GM12892 (cell line): ENCODE measurements at places on chromosomes 12 and 14.

DNA sequence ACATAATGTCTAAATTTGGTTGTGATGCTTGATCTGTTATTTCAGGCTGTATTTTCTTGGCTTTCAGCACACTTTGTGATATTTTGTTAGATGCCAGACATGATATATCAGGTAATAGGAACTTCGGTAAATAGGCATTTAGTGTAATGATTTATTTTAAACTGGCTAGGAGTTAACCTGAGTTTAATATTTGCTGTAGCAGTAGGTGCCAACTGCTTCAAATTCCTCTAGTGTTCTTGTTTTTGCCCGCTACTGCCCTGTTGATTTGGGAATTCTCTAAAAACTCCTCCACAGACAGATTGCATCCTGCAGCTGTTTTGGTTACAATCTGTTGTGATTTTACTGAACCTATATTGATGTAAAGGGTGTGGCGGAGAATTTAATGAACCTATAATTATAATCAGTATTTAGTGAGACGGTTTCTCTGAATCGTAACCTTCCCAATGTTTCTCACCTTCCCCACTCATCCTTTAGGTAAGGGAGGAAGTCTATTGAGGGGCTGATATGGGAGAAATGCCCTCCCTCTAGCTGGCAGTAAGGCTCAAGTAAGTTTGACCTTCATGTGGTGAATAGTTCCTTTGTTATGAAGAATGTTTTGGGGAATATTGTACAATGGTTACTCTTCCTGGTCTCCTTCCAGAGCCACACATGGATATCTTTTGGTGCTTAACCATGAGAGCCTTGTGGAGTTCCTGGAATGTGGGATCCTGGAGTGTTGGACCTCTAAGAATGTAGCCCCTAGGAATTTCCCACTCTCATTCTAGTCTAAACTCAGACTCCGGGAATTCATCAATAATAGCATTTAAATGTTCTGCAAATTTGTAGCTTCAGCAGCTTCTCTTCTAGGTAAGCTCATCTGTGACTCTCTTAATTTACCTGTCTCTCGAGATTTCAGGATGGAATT is 634.1 kb downstream of the FSCB start:
- DNase-seq = no peak

DNA sequence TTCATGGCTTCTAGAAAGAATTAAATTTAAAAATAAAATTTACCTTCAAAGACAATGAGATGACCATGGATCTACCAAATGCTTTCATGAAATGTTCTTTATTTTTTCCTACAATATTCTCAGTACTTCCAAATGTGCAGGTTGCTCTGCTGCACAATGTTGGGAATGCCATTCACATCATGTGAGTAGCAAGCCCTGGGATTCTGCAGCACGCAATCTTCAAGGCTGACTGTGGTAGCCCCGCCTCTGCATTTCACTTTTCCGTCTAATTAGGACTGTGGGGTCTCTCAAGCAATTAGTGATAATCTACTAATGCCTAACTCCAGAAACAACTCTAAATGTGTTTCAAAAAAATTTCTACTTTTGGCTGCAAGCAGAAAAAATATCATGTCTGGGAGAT is 13.7 kb upstream of the NTN4 start:
- no peak for DNase-seq

GRCh38 chr14:100882991-100883788 is 20.3 kb downstream of the RTL1 start:
- no peak for DNase-seq

GRCh38 chr12:30286345-30286926 is 409.2 kb downstream of the IPO8 start:
- no peak for DNase-seq

- DNase-seq = no peak
Measured at GRCh38 chr12:2320841-2321240, 268.1 kb downstream of the CACNA1C start.

GRCh38 chr12:29807129-29807528 is 23.4 kb upstream of the TMTC1 start:
- DNase-seq = no peak

DNA sequence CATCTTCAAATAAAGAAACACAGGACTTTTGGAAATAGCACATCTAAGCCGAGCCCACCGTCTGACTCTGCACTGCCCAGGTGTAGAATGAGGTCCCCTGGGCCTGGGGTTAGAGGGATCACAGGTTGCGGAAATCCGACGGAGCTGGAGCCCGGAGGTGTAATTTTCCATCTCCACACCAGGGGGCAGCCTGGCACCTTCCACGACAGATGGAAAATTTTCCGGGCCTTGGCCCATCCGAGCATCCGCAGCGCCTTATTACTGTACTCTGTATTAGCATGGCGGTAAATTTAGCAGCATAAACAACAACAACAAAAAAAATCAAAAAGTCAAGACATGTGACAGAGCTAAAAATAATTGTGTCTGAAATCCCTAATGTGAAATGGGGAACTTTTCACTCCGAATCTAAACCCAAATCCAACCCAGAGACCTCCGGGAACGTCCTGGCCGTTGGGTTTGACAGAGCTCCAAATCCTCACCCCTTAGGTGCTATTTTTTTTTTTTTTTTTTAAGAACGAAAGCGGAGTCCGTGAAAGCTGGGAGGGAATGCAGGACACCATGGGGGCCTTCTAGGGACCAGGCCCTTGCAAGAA is 93.9 kb downstream of the KSR2 start:
- DNase-seq = peak; percentile 46

GRCh38 chr12:128191380-128191779 is 75.6 kb upstream of the TMEM132C start:
- DNase-seq = no peak

GRCh38 chr14:20603813-20604690 is 12.9 kb upstream of the RNASE12 start:
- no peak for DNase-seq

GRCh38 chr12:5178571-5178970 is 134.9 kb downstream of the KCNA5 start:
- no peak for DNase-seq

DNA sequence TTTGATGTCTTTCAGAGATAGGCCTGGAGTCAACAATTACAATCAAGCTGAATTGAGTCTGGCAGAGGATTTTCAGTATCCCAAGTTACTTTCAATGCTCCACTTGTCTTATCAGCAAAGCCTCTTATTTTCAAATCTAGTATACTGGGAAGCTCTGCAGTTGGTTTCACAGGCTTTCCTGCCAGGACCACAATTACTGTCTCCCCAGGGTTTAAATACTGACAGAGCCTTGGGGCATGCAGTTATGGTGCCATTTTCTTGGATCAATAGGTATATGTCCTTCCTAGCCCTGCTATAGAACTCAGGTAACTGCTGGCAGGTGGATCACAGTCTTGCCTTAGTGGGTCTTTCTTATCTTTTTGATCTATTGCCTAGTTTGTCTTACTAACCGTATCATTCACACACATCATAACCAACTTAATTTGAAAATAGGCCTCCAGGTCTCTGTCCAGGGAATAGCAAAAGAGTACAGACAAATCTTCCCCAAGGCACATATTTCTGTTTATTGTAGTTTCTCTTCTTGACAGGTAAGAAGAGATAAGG is 22.4 kb upstream of the RNU6-8 start:
- DNase-seq = no peak

- DNase-seq = no peak
Measured at GRCh38 chr12:43737646-43738045, 20.9 kb downstream of the PUS7L start.

DNA sequence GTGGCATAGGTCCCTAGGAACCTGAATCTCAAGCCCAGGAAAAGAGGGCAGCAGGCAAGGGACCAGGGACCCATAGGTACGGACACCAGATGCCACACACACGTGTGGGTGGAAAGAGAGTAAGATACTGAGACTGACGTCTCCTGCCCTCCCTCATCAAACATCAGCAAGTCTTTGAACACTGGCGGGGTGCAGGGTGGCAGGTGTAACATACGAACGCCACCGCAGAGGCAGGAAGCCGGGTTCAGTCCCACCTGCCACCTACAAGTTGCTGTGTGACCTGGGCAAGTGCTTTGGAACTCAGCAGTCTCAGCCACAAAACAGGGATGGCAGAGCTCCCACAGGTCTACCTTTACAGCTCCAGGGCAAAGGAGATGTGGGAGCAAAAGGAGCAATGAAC is 11.1 kb downstream of the ACTN1 start:
- DNase-seq = no peak

GRCh38 chr12:6826734-6827436 is 1.3 kb upstream of the P3H3 start:
- DNase-seq = no peak

- no peak for DNase-seq
Measured at GRCh38 chr14:85093631-85094330, 436.2 kb upstream of the FLRT2 start.

GRCh38 chr12:49683599-49684309 is 23.5 kb downstream of the FMNL3 start:
- DNase-seq = no peak

DNA sequence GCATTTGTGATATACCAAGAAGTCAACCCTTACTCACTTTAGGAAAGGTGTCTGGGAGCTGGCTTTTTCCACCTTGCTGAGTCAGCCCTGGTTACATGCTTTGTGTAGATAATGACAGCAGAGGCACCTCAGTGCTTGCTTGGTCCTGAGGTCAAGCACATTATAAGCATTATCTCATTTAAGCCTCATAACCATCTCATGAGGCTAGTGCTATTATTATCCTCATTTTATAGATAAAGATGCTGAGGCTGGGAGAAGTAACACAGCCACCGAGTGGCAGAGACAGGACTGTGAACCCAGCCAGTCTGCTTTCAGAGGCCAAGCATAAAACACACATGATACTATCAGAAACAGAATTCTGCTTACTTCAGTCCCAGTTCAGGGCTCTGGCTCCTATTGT is 29.4 kb downstream of the MAX start:
- DNase-seq = no peak

DNA sequence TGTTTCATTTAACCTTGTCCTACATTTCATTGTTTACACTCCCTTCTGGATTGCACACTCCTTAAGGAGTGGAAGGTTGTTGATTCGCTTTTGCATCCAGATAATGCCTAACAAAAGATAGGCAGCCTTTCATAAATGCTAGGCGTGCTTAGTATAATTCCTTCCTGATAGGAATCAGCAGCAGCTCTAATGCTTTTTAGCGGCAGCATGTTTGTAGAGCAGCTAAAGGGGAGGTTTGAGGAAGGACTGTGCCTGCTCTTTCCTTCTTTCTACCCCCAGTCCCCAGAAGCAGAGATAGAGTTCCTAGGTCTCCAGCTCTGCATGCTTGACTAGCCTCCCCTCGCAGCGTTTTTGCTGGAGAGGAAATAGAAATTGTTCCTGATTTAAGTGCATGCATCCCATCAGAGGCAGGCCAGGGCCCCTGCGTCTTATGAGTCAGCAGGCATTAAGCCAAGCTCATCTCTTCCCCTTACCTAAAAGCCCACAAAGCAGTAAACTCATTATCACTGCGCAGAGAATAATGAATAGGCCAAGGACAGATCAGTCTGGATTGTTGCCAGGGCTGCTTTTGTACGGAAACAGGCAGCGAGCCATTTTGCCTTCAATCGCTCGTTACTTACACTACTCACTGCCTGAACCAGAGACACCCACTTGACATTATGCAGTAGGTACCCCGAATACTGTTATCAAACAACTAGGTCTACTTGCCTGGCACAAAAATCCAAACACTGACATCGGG is 14.0 kb upstream of the TBPL2 start:
- no peak for DNase-seq

DNA sequence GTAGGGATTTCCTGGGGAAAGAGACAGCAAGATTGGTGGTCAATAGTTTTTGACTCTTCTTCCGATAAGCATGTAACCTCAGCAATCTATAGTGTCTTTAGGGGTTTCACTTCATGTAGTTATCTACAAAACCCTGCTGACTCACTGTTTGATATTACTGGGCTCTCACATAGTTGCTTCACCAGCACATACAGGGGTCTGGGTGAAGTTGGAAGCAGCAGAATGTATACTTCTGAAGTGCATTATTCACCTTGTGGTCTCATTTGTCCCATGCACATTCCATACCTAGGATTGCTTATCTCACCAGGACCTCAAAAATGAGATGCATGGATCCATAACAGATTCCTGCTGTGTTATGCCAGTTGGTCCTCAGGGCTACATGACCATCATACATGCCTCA is 280.0 kb downstream of the LRIG3 start:
- DNase-seq = no peak

DNA sequence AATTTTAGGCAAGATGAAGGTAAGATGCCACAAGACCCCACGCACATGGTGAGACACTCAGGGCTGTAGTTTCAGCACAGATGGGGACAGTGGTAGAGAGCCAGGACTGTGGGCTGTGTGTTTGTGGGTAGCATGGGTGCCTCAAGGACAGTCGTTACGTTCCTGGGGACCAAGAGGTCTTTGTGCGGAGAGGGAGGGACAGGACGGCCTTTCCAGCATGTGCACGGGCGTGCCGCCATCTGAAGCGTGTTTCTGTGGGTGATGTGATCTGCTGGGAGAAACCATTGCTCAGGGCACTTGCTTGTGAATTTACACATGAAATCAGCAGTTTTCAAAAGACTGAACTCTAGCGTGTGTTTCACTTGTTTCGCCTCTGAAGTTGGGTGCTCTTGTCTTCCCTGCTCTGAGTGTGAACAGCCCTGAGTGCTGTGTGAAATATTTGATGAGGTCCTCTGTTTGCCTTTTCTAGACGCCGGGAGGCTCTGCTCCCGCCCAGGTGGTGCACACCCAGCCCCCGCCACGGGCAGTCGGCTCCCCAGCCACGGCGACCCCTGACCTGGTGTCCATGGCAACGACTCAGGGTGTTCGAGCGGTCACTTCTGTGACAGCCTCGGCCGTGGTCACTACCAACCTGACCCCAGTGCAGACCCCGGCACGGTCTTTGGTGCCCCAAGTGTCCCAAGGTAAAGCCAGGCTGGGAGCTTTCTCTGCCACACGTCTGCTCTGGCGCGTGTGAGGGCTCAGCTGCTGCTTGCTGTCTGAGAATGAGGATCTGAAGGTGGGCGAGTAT is 82.3 kb downstream of the DDX51 start:
- DNase-seq = no peak

DNA sequence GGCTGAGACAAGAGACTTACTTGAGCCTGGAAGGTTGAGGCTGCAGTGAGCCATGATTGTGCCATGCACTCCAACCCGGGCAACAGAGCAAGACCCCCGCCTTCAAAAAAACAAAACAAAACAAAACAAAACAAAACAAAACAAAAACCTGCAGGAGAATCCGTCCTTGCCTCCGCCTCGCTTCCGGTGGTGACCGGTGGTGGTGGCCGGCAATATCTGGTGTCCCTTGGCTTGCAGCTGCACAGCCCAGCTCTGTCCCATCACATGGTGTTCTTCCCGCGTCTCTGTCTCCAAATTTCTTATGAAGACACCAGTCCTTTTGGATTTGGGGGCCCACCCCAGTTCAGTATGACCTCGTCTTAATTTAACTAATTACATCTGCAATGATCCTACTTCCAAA is 10.0 kb downstream of the SMIM41 start:
- no peak for DNase-seq
